ENCODE measurements at places on chromosomes 16 and 17.

- no peak for DNase-seq
These were observed 15.7 kb upstream of the RNF213 start for GRCh38 chr17:80244871-80245509.

- no peak for DNase-seq
These were observed 62.7 kb downstream of the CDYL2 start for GRCh38 chr16:80741724-80742123.

DNA sequence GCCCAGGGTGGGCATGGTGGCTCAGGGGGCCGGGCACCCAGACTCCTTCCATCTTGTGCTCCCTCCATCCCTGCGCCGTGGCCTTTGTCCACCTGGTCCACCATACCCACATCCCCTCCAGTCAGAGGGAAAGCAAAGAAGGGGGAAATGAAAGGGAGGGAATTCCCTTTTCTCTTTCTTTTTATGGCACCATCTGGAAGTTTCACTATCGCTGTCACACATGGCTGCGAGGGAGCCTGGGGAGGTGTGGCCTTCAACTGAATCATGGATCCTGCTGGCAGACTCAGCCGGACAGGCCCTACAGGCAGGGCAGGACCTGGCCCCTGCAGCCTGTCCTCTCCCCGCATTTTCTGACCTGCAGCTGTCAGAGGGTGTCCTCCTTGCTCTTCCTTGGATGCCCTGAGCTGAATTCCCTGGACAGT, 6.2 kb downstream of the SLC12A3 start:
- no peak for DNase-seq

DNA sequence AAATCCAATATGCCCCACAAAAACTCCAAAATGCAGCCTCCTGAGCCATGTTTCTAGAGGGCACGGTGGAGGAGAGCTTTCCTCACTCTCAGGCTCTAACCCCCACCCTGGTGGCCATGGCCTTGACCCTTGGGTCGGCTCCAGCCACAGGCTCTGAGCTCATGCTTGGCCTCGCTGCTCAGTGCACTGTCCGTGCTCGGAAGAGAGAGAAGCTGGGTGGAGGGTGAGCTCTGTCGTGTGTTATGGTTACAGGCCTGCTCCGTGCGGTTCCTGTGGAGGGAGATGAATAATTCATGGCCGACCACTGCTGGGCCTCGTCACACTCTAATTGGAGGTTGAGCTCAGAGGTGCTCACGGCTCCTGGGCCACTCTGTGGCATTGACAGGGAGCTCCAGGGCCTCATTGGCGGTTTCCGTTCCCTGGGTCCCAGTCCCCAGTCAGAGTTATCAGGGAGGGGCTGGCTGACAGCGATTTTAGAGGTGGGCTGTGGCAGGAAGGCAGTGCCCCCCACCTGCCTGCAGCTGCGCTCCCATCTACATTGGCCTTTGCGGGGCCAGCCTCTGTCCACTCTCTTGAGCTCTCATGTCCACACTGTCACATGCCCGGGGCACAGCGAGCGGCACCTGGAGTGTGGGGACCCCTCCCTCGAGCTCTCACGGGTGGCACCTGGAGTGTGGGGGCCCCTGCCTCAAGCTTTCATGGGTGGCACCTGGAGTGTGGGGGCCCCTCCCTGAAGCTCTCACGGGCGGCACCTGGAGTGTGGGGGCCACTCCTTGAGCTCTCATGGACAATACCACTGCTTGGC, 24.9 kb downstream of the ACSF3 start:
- DNase-seq: no peak

DNA sequence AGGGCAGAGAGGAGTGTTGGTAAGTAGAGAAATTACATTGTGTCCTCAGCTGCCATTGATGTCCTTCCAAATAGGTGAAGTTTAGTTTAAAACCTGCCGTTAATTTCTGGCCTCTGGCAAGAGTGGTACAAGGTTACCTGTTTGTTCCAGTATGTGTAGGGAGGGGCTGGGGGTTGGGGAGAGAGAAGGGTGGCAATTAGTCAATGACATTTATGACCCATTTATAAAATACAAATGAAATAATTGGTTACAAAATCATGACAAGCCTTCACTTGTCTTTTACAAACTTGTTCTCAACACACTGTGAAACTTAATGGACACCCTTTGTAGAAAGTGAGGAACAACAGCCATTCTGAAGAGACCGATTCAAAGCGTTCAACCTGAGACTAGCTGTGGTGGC, 281.0 kb downstream of the FTO start:
- no peak for DNase-seq
